ENCODE measurements at places on chromosomes 3 and 15.

GRCh38 chr3:195097331-195098255 lies 173.4 kb downstream of the XXYLT1 start:
- DNase-seq, result no peak

DNA sequence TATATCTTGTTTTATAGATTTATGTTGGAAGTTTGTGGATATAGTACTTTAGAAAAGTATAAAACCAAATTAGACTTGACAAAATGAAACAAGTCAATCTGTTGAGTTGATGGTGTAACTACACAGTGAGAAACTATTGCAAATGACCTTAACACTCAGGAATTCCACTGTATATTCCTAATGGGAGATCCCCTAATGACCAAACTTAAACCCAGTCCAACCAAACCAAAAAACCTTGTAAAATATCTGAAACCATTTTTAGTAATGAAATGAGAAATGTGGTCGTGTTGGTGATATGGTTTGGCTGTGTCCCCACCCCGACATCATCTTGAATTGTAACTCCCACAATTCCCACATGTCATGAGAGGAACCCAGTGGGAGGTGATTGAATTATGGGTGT lies 31.9 kb upstream of the ATP13A3 start:
- no peak for DNase-seq

- no peak for DNase-seq
Measured at GRCh38 chr15:101570241-101570640, 80.7 kb upstream of the PCSK6 start.

GRCh38 chr3:127706785-127707351 lies 34.1 kb downstream of the ABTB1 start:
- no peak for DNase-seq

DNA sequence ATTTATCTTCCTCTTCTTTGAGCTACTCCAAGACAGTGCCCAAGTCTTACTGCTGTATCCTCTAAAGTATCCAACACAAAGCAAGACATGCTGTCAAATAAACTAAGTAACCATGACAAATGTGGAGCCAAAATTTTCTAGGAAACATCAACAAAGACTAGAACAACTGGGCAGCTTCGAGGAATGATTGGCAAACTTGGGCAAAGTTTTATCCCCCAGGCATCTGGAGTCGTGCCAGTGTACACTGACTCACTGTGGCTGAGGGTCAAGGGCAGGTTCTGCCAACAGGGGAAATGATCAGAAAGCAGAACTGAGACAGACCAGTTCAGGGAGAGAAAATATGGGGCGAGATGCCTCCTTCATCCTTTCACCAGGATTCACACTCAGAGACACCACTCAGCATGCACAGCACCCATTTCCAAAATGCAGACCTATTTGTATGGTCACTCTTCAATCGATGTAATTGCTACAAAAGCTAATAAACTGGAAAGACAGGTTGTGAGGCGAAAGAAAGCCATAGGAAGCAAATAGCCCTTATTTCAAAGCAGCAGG lies 65.8 kb downstream of the MB21D2 start:
- peak; percentile 68 for DNase-seq

GRCh38 chr15:39730552-39730951 lies 52.1 kb downstream of the FSIP1 start:
- DNase-seq, result no peak

- no peak for DNase-seq
Measured at GRCh38 chr15:77597804-77598453, 34.8 kb downstream of the LINGO1 start.

DNA sequence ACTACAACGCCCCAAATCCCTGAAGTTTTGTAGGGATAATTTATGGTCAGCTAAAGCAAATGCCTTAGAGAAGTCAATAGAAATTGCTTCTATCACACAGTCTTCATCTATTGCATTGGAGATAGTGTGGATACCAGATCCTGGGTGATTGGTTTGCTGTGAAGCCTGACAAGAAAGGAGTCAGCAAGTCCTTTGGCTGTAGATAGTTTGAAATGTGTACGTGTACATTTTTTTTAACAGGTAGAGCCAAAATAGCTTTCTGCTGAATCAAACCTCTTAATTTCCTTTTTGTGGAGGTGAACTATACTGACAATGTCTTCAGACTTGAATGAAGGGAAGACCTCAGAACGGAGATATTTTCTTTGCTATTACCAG lies 312.3 kb downstream of the ZBBX start:
- DNase-seq, result no peak

GRCh38 chr15:101697488-101697887 lies 26.8 kb downstream of the TARS3 start:
- no peak for DNase-seq
